ENCODE measurements at places on chromosomes 6 and 20.

GRCh38 chr6:170137176-170137891 lies 153.5 kb downstream of the DLL1 start:
- DNase-seq: no peak

GRCh38 chr6:27139756-27140579 lies 107.5 kb upstream of the PRSS16 start:
- DNase-seq: no peak

DNA sequence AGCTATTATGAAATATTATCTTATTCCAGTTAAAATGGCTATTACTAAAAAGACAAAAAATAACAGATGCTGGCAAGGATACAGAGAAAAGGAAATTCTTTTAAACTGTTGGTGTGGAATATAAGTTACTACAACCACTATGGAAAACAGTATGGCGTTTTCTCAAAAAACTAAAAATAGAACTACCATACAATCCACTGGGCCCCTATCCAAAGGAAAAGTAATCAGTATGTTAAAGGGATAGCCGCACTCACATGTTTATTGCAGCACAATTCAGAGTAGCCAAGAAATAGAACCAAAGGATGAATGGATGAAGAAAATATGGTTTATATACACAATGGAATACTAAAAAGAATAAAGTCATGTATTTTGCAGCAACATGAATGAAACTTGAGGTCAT lies 303.8 kb upstream of the ECI2 start:
- DNase-seq: no peak

DNA sequence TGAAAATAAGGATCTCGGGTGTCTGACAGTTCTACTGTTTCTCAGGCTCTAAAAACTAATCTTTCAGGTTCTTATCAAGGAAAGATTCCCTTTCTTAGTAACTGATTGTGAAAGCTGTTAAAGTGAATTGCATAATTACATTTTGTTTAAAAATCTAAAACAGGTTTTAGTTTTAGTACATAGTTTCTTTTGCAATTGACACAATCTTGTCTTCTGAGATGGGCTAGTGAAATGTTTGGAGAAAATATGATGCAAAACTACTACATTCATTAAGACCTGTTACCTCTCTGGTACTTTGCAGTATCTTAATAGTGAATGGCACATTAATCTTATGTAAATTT lies 298.4 kb downstream of the UTRN start:
- no peak for DNase-seq

DNA sequence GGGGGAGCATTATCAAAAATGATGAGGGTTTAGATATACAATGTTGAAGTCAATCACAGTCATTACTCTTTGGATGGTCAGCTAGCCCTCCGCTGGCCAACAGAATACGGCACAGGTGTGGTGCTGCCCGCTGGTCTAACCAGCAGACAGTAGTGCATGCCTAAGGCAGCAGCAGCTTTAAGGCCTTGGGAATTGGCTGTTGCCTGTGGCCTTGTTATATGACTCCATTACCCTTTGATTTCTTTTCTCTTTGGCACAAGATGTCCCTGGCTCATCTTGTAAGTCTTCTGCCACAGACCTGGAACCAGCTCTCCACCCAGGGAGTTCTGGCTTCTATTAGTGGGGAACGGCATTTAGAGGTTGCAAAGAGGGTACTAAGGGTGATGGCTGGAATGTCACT lies 110.2 kb downstream of the WDR27 start:
- no peak for DNase-seq

GRCh38 chr20:58202044-58202443 lies 26.4 kb downstream of the ANKRD60 start:
- no peak for DNase-seq

- DNase-seq: no peak
Measured at GRCh38 chr6:106083618-106084017, 2.5 kb upstream of the PRDM1 start.

GRCh38 chr6:106162921-106163320 lies 76.8 kb downstream of the PRDM1 start:
- no peak for DNase-seq

- DNase-seq: no peak
Measured at GRCh38 chr20:53487461-53488200, 106.0 kb downstream of the ZNF217 start.

DNA sequence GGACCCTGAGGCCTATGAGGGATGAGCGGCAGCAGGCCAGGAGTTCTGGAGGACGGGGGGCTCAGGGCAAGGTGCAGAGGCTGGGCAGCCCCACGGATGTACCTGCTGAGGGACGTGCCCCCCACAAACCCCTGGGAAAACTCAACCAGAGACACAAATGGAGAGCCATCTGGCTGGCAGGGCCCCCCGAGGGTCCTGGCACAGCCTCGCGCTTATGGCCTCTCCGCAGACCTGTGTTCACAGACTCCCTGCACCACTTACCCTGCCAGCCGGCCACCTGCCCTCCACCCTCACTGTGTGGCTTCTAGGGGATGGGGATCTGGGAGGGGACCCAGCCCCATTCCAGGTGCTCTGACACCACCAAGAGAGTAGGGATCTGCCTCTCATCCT lies 3.4 kb upstream of the ZBTB46 start:
- DNase-seq: no peak

GRCh38 chr20:56422076-56422823 lies 10.2 kb downstream of the CASS4 start:
- DNase-seq: no peak

DNA sequence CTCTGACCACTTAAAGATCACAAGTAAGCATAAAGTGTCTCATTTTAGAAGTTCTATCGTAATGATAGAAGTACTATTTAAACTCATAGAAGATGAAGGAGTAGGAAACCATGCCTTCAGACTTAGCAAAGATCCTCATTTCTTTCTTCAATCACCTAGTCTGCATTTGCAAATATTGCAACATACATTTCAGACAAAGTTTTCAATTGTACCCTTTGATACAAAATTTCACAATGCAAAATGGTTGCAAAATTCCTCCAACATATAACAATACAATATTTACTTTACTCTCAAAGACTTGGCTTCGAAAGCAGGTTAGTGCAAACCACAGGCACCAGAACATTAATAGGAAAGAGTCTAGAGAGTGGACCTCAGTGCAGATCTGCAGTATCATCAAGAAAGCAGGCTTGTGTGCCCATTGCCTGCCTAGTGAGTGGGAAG lies 16.1 kb upstream of the ROS1 start:
- DNase-seq: no peak

DNA sequence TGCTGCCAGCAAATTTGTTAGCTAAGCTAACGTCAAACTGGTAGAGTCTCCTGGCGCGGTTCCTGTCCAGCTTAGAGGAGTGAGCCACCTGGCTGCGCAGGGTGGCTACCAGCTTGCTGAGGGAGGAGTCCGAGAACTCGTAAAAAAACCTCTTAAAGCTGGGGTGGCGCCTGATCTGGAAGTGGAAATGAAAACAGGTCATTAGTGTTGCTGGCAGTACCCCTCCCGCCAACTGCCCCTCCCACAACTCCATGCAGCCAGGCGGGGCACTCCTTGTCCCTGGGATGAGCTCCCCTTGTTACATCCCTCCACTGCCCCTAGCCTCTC lies 17.3 kb downstream of the BNIP5 start:
- no peak for DNase-seq

DNA sequence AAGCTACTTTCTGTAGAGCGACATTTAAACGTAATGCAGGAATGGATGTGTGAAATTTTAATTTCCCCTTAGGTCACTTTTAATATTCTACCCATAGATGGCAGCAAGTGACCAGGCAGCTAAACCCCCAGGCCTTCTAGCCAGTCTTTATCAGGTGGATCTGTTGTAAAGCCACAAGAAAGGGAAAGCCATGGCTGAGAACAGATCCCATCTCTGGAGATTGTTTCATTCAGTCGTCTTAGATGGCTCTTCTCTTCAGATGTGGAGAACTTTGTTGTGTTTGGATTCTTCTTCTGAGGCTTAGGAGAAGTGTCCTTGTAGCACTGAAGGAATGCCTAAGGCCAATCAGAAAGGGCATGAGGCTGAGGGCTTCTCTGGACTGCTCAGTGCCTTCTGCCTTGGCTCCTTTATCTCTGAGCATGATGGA lies 15.8 kb upstream of the RNF182 start:
- peak; percentile 64 for DNase-seq

DNA sequence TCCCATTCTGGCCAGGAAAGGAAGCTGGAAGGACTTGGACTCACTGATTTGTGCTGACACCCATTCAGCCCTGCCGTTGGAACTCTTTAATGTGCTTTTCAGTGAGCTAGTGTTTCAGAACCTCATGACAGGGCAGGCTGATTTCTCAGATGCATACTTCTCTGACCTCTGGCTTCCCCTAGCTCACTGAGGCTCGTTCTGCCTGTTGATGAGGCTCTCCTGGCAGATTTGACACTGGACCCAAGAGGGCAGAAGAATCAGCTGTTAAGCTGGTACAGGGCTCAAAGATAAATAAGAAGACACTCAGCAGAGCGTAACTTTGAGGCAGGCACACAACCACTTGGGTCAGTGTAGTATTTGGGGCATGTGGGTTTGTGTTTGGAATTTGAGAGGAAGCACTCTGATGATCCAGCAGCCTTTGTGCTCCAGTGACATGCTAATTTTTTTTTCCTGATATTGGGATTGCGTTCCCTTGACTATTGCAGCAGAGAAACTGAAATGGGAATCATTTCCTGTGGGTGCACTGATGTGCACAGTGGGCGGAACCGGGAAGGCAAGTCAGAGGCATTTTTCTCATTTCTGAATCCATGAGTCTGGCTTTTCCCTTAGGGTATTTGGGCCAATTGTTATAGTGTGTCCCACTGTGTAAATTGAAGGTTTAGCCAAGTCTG lies 80.2 kb downstream of the CARMIL1 start:
- no peak for DNase-seq

DNA sequence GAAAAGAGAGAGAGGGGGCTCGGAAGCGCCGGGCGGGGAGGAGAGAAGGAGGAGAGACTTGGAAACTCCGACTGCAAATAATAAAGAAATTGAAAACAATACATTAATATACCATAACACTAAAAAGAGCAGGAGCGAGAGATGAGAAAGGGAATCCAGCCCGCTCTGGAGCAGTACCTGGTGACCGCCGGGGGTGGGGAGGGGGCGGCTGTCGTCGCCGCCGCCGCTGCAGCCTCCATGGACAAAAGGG lies 338 bp downstream of the E2F3 start:
- no peak for DNase-seq

DNA sequence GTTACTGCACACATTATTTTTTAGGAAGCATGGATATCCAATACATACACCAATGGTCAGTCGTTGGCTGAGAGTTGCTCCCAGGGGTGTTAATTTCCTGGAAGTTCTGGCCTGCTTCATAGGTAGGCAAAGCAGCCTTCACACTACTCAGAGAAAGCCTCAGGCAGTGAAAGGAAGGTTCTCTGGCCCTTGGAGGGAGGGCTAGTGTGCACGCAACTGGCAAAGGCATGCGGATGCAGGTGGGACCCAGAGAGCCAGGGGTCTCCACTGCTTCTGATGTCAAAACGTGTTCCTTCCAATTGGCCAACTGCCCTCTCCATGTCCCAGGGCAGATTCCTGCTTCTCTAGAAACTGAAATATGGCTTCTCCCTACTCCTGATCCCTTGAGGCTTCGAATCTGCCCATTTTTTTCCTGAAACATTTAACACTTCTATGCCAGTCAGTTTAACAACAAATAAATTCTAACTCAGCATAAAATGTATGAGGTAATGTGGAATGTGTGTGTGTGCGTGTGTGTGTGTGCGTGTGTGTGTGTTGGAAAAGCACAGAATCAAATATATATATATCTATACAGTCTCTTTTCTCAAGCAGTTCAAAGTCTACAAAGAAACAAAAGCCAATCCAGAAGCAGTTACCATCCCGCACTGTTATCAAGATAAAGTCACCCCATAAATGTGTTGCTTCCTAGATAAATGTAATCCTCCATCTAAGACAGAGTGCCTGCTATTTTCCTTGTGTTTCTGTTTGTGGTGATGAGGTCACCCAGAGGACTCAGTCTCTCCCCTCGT lies 94.0 kb upstream of the HIVEP1 start:
- no peak for DNase-seq

DNA sequence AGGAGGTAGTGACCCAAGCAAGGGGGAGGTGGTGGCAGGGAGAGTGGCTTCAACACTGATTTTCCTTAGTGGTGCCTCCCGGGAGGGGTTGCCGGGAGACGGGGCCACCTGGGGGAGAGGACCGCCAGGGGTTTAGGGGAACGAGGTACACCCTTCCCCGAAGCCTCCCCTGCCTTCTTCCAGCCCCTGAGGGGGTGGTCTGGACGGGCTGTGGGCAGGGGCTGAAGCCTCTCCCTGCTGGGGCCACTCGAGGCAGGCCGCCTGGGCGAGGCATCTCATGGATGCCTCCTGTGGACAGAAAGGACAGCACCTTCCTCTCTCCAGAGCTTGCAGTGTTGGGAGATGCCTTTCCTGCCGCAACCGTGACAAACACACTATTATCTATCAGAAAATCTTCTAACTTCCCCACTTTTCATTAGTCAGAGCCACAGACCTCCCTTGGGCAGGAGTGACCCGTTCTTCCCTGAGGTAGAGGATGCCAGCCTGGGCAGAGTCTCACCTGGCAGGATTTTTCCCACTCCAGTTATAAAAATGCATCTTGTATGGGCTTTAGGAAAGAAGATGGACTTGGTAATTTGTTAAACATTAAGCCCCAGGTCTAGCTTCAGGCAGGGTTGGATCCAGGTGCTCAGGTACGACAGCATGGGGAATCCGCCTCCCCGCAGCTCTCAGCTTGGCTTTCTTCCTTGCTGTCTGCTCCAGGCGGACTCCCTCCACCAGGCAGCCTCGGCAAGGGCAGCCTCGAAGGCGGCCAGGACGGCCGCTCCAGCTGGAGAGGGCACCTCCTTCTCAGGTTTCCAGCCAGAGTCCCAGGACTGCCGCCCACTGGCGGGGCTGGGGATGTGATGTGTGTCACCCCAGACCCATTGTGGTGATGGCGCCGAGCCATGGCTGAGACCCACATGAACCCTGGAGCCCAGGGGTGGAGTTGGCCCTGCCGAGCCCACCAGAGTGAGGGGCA lies 11.0 kb downstream of the HRH3 start:
- no peak for DNase-seq

DNA sequence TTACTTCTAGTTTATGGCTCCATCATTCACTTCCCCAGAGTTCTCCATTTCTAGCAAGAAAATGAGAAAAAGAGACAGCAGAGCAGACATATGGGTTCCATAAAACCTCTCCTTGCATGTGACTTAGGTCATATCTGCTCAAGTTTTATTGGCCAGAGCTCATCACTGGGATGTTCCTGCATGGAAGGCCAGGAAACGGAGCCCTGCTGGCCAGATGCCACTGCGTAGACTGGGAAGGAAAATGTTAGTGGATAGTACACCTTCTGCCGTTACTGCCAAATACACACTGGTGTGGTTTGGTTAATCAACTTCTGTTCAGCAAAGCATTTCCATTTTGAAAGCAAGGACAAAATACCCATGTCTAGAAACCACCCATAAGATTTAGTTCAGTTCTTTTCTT lies 220.6 kb upstream of the TSHZ2 start:
- DNase-seq: no peak

- DNase-seq: no peak
Measured at GRCh38 chr6:34239500-34239825, 2.8 kb downstream of the HMGA1 start.

- no peak for DNase-seq
Measured at GRCh38 chr6:105802703-105803102, 283.4 kb upstream of the PRDM1 start.

DNA sequence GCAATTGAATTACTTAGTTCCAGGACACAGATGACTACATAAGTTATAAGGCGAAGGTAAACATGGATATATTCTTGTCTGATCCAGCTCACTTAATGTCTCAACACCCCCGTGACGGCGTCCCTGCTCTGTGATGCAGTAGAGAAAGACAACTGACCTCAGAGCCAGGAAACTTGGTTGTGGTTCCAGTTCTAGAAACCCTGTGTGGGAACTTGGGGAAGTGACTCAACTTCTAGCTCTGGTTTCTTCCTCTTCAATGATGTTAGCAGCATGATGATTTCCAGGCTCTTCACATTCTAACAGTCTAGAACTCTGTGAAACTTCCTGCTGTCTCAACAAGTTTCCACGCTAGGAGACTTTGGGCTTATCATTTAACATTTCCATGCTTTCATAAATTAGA lies 18.4 kb downstream of the LAMA4 start:
- no peak for DNase-seq

Measured in GM10248 (cell line).